H54 (cell line): ENCODE measurements at places on chromosomes 6 and 20.

- peak; percentile 15 for DNase-seq
These were observed 7.6 kb upstream of the DEFB129 start for GRCh38 chr20:219290-220115.

DNA sequence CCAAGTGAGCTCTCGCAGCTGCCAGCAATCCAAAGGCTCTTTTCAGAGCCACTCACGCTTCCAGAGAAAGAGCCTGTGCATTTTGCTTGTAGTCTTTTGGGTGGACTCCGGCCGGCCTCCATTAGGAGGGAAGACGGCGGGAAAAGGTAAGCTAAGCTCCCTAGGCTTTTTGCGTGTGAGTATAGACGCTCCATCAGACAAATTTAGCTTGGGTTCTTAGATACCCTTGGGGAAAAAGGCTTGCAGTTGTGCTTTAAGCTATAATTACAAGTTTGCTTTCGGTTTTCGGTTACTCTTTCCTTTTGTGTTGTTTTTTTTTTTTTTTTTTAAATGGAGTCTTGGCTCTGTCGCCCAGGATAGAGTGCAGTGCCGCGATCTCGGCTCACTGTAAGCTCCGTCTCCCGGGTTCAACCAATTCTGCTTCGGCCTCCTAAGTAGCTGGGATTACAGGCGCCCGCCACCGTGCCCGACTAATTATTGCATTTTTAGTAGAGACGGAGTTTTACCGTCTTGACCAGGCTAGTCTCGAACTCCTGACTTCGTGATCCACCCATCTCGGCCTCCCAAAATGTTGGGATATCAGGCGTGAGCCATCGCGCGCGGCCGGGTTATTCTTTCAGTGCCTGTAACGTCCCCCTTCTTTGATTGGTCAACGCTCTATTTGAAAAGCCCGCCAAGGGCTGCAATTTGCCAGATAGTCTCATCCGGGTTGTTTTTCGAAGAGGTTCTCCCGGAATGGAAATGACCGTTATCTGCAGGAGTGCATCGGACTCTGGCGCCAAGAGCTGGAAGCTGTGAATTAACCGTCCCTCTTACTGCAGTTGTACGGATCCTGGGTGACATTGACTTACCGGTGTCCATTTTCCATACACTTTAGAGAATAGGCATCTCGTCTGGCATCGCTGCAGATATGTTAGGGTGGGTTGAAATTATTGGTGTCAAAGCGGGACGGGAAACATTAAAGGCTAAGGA lies 18.1 kb downstream of the OR2B2 start:
- no peak for DNase-seq

GRCh38 chr20:48360342-48360975 lies 467.3 kb downstream of the PREX1 start:
- no peak for DNase-seq

DNA sequence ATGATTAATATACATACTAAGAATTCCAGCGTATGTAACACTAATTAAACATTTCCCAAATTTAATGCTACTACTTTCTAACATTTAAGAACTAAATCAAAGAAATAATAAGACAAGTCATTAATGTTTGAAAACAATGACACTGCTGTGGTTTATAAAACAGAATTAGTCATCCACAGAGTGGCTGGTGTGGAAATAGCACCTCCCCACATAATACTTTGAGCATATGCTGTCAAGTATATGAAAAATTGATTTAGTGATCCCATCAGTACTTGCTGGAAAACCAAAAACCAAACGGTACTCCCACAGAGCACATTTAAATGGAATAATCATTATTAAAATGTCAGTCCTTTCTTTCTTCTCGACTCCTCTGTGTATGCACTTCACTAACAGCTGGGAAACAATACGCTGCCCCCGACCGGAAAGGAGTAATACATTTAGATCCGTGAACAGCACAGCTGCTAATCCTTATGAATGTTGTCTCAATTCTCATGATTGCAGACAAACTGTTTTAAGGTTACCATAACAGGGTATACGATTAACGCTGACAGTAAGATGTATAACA lies 78.4 kb downstream of the PREP start:
- DNase-seq, result no peak

DNA sequence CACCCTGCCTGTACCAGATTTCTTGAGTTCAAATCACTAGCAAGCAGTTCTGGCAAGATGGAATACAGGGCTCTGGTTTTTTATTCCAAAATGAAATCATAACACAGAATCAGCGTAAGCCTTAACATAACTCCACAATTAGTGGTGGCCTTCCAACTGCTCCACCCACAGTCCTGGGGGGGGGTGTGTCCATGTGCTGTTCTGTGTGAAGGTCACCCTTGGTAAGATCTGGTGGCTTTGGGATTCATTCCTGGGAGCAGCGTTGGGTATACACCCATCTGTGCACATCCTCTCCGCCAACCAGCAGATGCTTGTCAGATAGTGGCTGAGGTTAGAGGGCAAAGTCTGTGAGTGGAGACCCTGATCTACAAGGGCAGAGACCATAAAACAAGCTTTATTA lies 49.9 kb upstream of the CD83 start:
- DNase-seq, result no peak

- no peak for DNase-seq
These were observed 1026.1 kb downstream of the KIF16B start for GRCh38 chr20:15547119-15547518.

DNA sequence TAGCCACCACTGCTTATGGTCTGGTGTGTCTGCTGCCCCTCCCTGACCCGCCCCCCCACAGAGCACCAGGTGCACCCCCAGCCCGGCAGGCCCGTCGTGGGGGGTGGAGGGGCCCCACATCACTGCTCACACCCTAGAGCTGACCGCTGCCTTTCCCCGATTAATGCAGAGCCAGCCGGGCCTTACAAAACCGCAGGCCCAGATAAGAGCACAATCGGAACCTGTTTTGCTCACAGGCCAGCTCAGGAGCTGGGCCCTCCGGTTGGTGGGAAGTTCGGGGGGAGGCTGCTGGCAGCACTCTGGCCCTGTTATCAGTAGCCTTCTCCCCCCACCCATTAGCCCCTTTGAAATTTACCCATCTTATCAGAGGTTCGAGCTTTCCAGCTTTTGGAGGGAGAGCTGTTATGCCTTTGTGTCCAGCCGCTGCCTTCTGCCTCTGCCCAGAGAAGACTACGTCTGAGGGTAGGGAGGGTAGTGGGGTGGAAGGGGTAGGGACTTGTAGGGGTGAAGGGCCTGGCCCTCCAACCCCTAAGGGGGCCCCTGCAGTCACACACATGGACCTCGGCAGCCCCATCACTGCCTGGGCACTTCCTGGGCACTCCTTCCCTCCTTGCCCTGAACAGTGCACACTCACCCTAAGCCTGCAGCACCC lies 6.9 kb upstream of the SPDEF start:
- DNase-seq, result no peak
